DMS 273 treated with DMSO at 0.1 percent for 48 hours (cell line): ENCODE measurements at places on chromosomes 12 and 14.

- no peak for DNase-seq
Observed at GRCh38 chr12:125399489-125399888, 334.3 kb downstream of the AACS start.

DNA sequence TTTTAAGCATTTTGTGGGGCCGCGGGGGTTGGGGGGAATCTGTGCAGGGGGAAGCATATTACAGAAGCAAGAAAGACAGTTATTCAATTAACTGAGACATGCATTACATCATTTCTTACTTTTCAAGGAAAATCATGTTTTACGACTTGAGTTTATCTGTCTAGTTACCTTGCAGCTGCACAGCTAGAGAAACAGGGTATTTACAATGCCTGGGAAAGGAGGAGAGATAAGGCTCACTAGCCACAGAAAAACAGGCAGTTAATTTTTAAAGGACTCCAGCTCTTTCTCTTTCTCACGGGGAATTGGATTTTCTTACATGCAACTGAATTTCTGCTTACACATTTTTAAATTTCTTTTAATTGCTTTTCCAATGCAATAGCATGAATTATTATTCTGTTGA is 22.2 kb downstream of the FCF1 start:
- no peak for DNase-seq

GRCh38 chr14:37591311-37591940 is 3.6 kb downstream of the FOXA1 start:
- no peak for DNase-seq

GRCh38 chr12:28234444-28234843 is 44.2 kb downstream of the CCDC91 start:
- DNase-seq, result no peak

- DNase-seq, result peak; percentile 13
Observed at GRCh38 chr14:91509083-91509877, 830 bp downstream of the PPP4R3A start.
